ENCODE measurements at places on chromosomes 16 and 17. TPM values are rescaled to one million over a fixed set of nuclear protein-coding genes. Genes with fewer than 3 reads are reported as not detected.

C1QL1 gene
- not detected for total RNA-seq

ADAMTS18 gene
- total RNA-seq: not detected

TBC1D3B gene
- 4.0 TPM for total RNA-seq

GRIN2A gene
- total RNA-seq: not detected

HID1 gene
- 2.0 TPM for total RNA-seq

CNGB1 gene
- not detected for total RNA-seq

MPV17L gene
- 0.40 TPM for total RNA-seq

SCN4A gene
- 0.05 TPM for total RNA-seq
